CD4-positive, alpha-beta T cell treated with Interleukin-4 for 4 hours (primary cell): ENCODE measurements at places on chromosomes 1 and 21.

GRCh38 chr1:7657287-7658016 lies 113.6 kb upstream of the VAMP3 start:
- DNase-seq, result no peak

DNA sequence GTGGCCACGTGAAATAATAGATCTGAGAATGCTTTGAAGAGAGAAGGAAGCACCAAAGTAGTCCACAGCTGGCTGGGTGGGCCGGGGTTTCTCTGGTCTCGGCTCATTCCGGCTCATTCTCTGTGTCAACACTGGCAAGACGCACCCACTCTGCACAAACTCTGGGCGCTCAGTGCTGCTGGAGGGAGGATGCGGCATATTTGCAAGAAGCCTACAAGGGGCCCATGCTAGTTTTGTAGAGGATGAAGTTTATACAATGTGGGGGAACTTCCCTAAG lies 28.8 kb upstream of the TMPRSS2 start:
- no peak for DNase-seq

DNA sequence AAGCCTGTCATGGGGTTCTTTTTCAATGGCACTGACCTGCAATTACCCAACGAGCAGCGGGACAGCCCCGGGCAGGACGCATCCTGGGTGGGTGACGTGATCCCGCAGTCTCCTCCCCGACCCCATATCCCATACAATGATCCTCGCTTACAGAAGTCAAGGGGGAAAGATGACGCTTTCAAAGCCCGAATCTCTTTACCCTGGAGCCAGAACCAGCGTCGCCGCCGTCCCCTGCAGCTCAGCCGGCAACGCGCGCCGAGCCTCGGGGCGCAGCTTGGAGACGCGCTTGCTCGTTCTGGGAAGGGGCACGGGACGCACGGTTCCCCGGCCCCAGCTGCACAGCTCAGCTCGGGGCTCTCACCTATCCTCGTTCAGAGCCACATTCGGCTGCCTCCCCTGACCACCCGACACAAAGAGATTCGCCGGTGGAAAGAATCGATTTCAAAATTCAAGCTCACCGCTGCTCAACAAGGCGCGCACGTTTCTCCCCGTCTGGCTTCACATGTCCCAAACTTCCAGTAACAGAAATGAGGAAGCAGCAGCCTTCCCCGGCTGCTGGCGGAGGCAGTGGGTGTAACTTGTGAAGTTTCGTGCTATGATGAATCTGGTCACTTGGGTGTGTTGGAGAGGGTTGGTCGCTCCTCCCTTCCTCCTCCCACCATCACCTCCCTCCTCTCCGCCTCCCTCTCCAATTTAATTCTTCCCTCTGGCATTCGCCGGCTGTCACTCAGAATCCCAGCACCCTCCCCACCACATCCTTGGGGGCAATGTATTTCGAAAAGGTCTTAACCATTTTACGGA lies at the start of gene TIAM1:
TSS of gene TIAM1 (minus strand) at position 582 of the 801 bp plus-strand sequence. CDS start 77,289 bp downstream, outside the sequence.
- no peak for DNase-seq

DNA sequence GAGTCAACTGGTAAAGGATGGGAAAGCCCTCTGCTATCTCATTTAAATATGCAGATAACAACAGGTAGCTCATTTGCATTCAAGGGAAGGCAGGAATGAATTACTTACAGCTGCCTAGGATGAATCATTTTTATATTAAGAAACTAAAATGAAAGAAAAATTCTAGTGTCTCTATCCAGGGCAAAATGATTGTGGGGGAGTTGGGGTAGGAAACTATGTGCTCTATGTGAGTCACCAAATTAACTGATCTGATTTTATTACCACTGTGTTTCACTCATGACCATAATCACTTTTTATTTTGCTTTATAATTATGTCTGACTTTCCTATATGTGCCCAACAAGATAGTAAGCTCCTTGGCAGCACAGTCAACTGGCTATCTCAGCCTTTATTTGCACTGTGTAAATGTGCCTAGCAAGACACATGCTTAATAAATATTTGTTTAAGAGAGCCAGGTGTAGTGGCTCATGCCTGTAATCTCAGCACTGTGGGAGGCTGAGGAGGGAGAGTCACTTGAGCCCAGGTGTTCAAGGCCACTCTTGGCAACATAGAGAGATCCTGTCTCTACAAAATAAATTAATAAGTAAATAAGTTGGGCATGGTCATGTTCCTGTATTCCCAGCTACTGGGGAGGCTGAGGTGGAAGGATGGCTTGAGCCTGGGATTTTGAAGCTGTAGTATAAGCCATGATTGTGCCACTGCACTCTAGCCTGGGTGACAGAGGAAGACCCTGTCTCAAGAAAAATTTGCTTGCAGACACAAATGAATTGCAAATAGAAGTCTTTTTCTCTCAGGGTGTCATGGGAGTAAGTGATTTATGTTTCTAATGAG lies 84.1 kb downstream of the SPAG17 start:
- no peak for DNase-seq
